ENCODE measurements at places on chromosomes 3 and 15. TPM values are rescaled to one million over a fixed set of nuclear protein-coding genes. Genes with fewer than 3 reads are reported as not detected.

DNA sequence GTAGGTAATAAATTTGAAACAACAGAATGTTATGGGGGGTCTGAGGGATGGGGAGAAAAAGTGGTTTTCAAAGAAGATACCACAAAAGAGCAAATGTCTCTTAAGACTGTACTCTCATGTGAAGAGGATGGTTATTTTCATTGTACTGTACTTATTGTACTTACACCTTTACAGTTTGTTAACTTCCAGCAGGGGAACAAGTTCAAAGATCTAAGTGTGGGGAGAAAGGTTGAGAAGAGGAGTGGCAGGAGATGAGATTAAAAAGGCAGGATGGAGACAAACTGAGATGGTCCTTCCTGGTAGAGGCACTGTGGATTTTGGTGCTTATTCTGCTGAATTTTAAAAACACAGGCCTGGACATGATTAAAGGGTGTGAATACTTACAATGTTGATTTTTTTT, 5.4 kb upstream of the ZCWPW2 start:
- no peaks in the 10 kb centered on the region for H3K36me3 ChIP-seq
- no peak overlapping the region for H3K4me3 ChIP-seq
- no peak overlapping the region for H3K27ac ChIP-seq
- H3K27me3 ChIP-seq = peaks cover 3% of the 10 kb centered on the region
- peaks cover 14% of the 10 kb centered on the region for H3K4me1 ChIP-seq

- no peak overlapping the region for H3K27ac ChIP-seq
- DNase-seq = no peak
- no peaks in the 10 kb centered on the region for H3K27me3 ChIP-seq
These were observed 123.8 kb downstream of the TIGIT start for GRCh38 chr3:114417675-114418074.

SLC12A1 gene
- total RNA-seq = not detected

CD80 gene
- not detected for total RNA-seq

DPPA2 gene
- 0.64 TPM for total RNA-seq

GRCh38 chr3:188583341-188584161, 429.6 kb downstream of the LPP start:
- no peaks in the 10 kb centered on the region for H3K27me3 ChIP-seq
- no peaks in the 10 kb centered on the region for H3K36me3 ChIP-seq
- no peak overlapping the region for H3K27ac ChIP-seq
- H3K4me3 ChIP-seq = no peak overlapping the region
- no peak for DNase-seq
- peaks cover 5% of the 10 kb centered on the region for H3K4me1 ChIP-seq
